ENCODE measurements at places on chromosomes 16 and 17. TPM values are rescaled to one million over a fixed set of nuclear protein-coding genes. Genes with fewer than 3 reads are reported as not detected.

TAF15 gene
- 346 TPM for total RNA-seq

NACA2 gene
- total RNA-seq, result not detected

CX3CL1 gene
- total RNA-seq, result 0.15 TPM

PRKCB gene
- total RNA-seq, result 0.89 TPM

ST6GALNAC2 gene
- 14.7 TPM for total RNA-seq

KPNB1 gene
- 526 TPM for total RNA-seq

VPS35L gene
- total RNA-seq, result 21.4 TPM

CLN3 gene
- total RNA-seq, result 19.9 TPM

OR1F1 gene
- total RNA-seq, result not detected

DNA sequence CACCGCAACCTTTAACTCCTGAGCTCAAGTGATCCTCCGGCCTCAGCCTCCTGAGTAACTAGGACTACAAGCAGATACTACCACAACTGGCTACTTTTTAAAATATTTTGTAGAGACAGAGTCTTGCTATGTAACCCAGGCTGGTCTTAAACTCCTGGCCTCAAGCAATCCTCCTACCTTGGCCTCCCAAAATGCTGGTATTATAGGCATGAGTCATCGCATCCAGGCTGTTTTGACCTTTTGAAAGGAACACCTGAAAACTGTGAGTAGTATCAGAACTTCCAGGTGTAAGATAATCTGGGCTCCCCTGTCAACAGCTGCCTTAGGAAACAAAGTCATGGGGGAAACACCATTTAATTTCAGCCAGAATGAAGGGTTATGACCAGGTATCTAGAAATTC lies 77.5 kb downstream of the CYTH1 start:
- DNase-seq, result no peak

- no peak for DNase-seq
These were observed 1.6 kb downstream of the SPATA32 start for GRCh38 chr17:45260204-45260783.

DNA sequence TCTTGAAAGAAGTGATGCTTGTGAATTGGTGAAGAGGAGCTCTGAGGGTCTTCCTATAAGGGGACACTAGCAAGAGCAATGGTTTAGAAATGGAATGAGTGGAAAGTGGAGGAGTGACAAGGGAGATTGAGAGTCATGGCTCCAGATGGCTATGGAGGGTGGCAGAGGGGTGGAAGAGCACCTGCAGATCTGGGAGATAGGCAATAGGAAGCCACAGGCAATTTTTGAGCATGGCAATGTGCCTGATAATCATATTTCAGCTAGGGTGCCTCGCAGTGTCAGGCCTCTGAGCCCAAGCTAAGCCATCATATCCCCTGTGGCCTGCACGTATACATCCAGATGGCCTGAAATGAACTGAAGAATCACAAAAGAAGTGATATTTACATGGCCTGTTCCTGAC lies 21.5 kb downstream of the RGS9 start:
- DNase-seq, result no peak

DNA sequence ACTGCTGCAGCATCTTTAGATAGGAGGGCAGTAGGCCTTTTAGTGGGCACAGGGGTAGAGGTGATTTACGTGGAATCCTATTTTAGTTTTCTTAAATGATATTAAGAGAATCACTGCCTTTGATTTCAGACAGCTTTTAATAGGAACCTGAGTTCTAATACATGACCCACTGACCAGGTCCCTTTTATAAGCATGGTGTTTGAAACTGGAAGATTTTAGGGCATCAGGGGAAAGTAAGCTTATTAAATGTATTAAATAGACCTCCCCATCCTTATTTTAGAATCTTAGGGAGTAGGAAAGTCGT lies 2.0 kb downstream of the MSL1 start:
- DNase-seq, result no peak

DNA sequence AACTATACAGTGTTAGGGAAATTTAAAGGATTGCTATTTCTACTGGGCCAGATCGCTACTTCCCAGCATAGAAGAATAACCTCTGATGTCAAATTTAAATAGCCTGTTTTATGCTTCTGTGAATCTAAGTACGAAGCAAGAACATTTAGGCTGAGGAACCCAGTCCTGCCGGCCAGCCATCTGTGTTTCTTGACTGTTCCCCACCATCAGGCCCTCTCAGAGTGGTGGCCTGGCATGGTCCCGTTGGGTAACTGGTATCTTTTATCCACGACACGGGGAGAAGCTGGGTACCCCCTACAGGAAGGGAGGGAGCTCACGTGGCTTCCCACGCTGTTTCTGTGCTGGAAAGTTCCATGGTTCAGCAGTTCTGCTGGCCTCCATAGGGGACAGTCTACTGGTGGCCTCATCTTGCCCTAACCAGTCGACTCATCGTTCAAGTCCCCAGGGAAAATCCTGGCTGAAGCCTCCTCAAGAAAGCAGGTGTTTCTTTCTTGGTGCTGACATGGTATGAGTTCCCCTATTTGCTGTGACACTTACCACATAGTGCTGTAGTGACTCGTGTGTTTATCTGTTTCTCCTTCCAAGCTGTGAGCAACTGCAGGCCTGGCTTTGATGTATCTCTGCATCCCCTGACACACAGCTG lies 201.7 kb upstream of the NLRP1 start:
- no peak for DNase-seq

DNA sequence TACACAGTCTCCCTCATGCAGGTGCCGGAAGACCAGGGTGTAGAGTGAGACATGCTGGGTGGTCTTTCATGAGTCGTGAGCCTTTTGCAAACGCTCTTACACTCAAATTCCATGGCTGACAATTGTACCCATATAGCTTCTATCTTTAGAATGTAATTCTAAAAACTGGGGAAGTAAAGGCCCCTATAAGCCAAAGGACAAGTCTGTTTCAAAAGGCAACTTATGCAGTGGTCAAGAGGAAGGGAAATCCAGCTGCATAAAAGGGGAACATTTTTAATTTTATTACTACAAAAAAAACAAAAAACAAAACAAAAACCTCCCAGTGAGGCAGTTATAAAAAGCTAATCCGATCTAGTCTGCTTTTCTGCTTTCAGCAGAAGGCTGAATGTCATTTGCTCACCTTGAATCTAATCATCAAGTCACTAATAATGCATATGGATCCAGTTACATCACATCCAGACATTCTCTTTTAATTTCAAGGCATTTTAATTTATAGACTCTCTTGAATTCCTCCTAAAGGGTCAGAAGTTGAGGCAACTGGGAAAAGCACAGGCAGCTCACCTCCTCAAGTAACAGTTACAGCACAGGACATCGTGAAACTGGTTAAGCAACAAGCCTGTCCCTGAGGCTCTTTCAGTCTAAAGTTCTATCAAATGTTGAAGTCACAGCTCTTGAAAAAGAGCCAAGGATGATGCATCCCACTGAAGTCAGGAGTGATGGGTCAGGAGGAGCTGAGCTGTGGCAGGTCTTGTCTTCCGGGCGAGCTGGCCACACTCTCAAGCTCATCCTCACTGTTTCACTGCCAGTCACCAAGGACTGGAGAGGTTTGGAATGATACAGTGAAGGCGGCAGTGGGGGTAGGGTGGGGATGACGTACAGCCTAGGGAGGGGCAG lies 99.7 kb downstream of the VPS53 start:
- no peak for DNase-seq

GRCh38 chr17:56754523-56755208 lies 79.1 kb downstream of the C17orf67 start:
- DNase-seq, result no peak

GRCh38 chr17:61066062-61066461 lies 333.6 kb upstream of the TBX2 start:
- no peak for DNase-seq

DNA sequence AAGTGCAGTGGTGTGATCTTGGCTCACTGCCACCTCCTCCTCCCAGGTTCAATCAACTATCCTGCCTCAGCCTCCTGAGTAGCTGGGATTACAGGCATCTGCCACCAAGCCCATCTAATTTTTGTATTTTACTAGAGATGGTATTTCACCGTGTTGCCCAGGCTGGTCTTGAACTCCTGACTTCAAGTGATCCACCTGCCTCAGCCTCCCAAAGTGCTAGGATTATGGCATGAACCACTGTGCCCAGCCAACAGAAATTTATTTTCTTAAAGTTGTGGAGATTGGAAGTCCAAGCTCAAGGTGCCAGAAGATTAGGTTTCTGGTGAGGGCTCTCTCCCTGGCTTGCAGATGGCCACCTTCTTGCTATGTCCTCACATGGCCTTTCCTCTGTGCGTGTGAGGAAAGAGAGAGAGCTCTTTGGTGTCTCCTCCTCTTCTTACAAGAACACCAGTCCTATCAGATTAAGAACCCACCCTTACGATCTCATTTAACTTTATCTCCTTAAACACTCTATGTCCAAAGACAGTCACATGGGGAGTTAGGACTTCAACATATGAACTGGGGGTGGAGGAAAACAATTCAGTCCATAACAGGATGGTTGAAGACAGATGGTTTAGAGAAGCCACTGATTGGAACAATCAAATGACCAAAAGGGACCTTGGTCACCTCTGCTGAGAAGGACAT lies 31.8 kb downstream of the C16orf82 start:
- DNase-seq, result no peak

- DNase-seq, result no peak
These were observed 79.5 kb downstream of the WIPI1 start for GRCh38 chr17:68377771-68378267.

GRCh38 chr17:35786941-35787432 lies 8.5 kb downstream of the MMP28 start:
- no peak for DNase-seq

- DNase-seq, result no peak
These were observed 439.8 kb upstream of the DYNLRB2 start for GRCh38 chr16:80100846-80101451.

- no peak for DNase-seq
These were observed 39.1 kb downstream of the PGS1 start for GRCh38 chr17:78417531-78417909.

GRCh38 chr17:47945080-47945479 lies 3.7 kb downstream of the PNPO start:
- DNase-seq, result no peak

DNA sequence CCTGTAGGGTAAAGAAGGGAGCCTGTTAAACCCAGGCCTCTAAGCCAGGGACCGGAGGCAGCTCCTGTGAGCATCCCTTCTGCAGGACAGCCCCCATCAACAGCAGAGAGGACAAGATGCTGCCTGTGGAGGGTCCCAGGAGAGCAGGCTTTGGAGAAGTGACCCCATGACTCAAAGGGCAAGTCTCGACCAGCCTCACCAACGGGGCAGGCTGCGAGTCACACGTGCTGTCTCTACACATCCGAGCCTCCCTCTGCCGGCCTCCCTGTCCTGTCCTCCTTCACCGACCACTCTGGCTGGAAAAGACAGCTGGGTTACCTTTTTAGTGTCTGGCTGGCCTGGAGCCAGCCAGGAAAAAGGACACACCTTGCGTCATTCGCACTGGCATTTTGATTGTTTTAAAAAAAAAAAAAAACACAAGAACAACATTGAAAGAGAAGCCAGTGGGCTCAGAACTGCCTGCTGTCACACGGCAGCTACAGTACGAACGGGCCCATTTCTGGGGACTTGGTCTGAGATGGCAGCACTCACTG lies 74.5 kb upstream of the RCVRN start:
- no peak for DNase-seq

GRCh38 chr17:77449908-77450741 lies 309.4 kb downstream of the SEC14L1 start:
- no peak for DNase-seq

- no peak for DNase-seq
These were observed 108.1 kb downstream of the PMP22 start for GRCh38 chr17:15157051-15157450.

DNA sequence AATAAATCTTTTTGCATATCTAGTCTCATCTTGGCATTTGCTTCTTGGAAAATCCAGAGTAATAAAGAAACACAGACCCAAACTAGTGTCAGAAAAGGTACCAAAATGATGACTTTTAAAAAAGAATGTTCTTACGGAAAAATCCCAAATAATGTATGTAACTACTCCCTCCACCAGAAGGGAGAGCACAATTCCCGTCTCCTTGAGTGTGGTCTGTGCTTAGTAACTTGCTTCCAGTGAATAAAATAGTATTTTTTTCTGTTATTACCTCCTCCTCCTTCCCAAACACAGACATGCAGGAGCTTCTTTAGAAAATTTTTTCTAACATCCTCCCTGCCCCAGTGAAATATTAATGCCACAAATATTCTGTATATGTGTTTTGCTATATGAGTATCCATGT lies 358.1 kb downstream of the ZFHX3 start:
- no peak for DNase-seq

GRCh38 chr16:49333259-49333597 lies 40.4 kb upstream of the C16orf78 start:
- no peak for DNase-seq

GRCh38 chr16:21611556-21612384 lies 12.4 kb downstream of the METTL9 start:
- no peak for DNase-seq

Data from HCT116 (cell line).